ENCODE measurements at places on chromosomes 4 and X.

DNA sequence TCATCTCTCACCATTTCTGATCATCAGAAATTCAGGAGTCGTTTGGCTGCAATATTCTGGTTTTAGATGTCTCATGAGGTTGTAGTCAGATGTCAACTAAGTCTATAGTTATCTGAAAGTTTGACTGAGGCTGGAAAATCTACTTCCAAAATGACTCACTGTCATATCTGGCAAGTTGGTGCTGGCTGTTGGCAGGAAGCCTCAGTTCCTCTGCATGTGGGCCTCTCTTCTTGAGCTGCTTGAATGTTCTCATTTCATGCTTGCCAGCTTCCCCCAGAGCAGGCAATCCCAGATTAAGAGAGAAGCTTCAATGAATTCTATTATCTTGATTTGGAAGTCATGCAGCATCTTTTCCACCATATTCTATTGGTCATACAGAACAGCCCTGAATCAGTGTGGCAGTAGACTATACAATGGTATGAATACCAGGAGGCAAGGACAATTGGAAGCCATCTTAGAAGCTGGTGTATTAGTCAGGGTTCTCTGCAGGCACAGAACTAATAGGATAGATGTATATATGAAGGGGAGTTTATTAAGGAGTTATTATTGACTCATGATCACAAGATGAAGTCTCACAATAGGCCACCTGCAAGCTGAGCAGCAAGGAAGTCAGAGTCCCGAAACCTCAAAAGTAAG, 46.8 kb upstream of the ELF2 start:
- DNase-seq, result no peak

DNA sequence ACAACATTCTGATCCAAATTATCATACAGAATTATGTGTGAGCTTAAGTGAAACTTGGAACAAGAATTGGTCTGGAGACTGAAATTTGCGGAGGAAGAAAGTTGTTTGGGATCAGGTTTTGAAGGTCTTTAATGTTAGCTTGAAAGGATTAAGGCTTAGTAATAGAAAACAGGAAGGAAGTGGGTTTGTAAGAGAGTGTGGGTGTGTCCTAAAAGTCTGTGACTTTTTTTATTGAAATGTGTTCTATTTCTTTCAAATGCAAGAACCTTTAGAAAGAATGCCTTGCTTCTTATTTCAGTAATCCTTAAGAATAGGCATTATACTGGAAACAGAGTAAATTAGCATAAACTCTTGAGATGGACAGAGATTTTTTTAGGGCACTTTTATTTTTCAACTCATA, 198.0 kb downstream of the GALNTL6 start:
- DNase-seq, result no peak

DNA sequence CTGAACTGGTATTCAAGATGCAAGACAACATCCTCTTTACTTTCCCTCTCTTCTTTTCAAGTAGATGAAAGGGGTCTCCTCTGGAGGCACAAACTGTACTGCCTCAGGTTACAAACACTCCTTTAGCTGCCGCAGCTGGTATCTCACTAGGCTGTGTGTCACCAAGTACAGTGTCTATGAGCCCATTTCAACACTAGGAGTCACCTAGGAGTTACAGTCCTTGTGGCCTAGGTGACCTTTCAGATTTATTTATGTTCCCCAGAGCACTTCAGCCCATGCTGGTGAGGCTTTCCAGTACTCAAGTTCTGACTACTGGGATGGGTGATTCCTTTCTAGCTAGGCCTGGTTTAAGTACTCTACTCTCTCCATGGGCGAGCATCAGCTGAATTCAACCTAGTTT, 32.4 kb upstream of the TMLHE start:
- no peak for DNase-seq

DNA sequence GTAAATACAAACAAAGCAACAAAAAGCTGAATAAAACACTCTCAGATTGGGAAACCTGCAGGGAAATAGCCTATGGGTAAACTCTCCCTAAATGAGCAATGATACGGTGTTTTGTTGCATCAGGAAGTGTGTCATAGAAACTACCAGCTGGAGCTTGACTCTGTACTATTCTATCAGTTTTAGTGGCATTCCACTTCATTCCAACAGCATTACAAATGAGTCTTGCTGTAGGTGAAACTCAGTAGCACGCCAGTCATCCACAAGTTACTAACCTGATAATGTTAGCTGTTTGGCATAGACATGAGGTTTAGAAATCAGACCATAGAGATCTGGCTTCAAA, 24.9 kb downstream of the FGFBP1 start:
- no peak for DNase-seq

DNA sequence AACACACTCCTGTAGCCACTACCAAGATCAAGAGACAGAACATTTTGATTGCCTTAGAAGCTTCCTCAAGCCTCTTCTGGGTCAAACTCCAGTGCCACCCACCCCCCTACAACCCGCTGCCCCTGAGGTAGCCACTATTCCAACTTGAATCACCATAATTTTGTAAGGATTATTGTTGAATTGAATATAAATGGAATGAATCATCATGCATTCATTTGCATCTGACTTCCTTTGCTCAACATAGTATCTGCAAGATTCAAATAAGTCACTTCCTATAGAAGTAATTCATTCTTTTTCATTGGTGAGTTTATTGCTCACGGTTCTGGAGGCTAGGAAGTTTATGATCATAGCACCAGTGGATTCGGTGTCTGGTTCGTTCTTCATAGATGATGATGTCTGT, 364.2 kb downstream of the SLITRK2 start:
- no peak for DNase-seq

DNA sequence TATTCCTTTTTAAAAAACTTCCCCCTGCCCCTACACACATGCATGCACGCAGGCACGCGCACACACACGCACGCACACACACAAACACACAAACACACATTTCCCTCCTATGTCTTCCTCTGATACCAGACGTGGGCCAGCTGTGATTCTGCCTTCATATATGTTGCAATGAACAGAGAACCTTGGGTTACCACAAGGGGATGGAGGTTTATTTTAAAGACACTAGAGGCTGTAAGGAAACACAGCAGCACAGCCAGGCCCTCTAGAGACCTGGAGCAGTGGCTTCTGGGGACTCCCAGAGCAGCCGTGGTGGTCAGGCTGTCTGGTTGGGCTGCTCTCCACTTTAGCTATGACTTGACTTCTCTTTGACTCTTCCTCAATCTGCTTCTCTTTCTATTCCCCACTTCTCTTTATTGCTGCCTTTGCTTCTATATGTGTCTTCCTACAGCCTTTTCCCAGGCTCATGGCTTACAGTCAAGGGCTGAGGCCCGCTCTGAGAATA, 3.2 kb upstream of the TLR10 start:
- no peak for DNase-seq

DNA sequence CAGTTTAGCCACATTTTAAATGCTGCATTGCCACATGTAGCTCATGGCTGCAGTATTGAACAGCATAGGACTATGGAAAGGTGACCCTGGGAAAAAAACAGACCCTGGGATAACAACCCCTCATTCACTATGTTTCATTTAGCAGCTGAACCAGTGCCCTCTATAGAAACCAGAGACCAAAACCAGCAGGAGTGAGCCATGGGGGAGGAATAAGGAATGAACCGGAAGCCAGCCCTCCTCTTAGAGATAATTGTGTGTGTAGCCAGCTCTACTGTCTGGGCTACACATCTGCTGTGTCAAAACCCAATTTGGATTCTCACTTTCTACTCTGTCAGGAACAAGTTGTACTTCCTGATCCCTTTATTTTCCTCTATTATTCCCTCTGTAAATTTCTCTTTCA, 158.5 kb upstream of the S100G start:
- DNase-seq, result no peak

- no peak for DNase-seq
Observed at GRCh38 chrX:150080497-150080896, 142.2 kb upstream of the EOLA2 start.

DNA sequence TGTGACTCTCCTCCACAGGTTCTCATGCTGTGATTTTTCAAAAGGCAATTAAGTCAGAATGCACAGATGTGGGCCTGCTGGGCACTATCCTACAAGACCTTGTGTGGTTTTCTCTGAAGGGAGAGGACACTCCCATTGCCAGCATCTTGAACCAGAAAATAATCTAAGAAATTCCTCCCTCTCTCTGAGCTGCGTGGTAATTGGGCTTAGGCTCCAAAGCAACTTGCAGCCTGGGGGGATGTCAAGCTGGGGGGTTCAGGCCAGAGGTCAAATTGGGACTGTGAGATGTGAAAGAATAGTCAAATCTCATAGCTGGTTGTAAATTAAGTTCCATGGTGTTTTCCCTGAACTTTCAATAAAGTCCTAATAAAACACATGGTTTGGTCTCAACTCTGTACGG, 350.6 kb upstream of the SLC7A11 start:
- DNase-seq, result no peak

- no peak for DNase-seq
Observed at GRCh38 chr4:3414421-3415279, 27.1 kb upstream of the HGFAC start.

GRCh38 chr4:53583513-53583912, 7.8 kb downstream of the LNX1 start:
- DNase-seq, result no peak

- no peak for DNase-seq
Observed at GRCh38 chr4:112895811-112896608, 153.4 kb upstream of the ANK2 start.

GRCh38 chr4:5722328-5722727, 11.3 kb downstream of the EVC start:
- DNase-seq, result no peak

DNA sequence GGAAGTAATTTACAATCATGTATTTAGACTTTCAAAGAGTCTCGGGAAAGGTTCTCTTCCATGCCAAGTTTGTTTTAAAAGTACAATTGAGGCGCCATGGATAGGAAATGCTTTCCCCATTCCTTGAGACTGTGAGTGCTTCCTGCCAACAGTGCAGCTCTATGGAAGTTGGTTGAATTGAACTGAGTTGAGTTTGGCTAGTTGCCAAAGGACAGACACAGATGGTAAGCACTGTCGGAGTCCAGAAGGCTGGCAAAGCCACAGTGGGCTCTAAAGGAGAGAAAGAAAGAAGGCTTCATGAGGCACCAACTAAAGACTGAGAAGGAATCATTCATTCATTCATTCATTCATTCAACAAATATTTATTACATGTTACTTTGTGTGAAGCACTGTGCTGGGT, 4.3 kb upstream of the KCNE5 start:
- DNase-seq, result no peak

- DNase-seq, result no peak
Observed at GRCh38 chr4:57125996-57126395, 15.8 kb upstream of the IGFBP7 start.

GRCh38 chr4:1002131-1002630, 9.0 kb upstream of the SLC26A1 start:
- no peak for DNase-seq

- DNase-seq, result no peak
Observed at GRCh38 chr4:73704314-73705055, 35.9 kb upstream of the CXCL8 start.

DNA sequence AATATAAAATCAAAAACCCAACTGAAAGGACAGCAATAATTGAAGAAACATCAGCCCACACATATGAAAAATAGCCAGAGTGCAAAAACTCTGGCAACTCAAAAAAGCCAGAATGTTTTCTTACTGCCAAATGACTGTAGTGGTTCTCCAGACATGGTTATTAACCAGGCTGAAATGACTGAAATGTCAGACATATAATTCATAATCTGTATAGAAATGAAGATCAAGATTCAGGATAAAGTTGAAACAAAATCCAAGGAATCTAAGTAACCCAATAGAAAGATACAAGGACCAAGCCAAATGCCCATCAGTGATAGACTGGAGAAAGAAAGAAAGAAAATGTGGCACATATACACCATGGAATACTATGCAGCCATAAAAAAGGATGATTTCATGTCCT, 553.3 kb upstream of the KLHL4 start:
- DNase-seq, result no peak

DNA sequence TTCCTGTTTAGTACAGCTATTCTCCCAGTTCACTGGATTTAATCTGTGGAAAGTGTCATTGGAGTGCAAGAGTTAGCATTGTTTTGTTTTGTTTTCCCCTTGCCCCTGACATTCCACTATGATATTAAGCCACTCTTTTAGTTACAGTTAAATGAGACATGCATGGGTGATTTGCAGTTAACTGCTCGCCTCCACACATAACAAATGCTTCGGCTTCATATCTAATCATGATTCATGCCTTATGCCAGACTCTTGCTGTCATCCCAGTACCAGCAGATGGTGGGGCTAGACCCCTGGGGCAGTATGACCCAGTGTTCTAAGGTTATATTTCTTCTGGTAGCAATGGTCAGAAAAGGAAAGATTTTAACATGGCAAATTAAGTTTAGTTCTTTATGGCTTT, 80.1 kb downstream of the RAP1GDS1 start:
- no peak for DNase-seq

- no peak for DNase-seq
Observed at GRCh38 chrX:34503119-34503518, 154.0 kb downstream of the TMEM47 start.

GRCh38 chrX:150635952-150636351, 57.2 kb upstream of the MTMR1 start:
- DNase-seq, result no peak

GRCh38 chr4:124224256-124224655, 488.3 kb downstream of the ANKRD50 start:
- no peak for DNase-seq

DNA sequence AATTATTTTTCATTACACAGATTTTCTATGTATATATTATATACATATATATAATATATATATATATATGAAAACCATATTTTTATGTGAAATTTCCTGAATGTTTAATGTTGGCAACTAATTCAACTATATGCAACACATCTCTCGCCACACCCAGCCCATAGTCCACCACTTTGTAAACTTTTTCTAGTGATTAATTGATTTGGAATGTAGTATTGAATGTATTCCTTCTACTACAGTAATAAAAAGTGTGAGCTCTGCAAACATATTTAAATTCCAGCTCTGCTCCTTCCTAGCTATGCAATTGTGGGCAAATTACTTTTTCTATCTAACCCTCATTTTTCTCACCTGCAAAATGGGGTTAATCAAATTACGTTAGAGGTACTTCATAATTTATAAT, 187.8 kb downstream of the TEX11 start:
- no peak for DNase-seq

DNA sequence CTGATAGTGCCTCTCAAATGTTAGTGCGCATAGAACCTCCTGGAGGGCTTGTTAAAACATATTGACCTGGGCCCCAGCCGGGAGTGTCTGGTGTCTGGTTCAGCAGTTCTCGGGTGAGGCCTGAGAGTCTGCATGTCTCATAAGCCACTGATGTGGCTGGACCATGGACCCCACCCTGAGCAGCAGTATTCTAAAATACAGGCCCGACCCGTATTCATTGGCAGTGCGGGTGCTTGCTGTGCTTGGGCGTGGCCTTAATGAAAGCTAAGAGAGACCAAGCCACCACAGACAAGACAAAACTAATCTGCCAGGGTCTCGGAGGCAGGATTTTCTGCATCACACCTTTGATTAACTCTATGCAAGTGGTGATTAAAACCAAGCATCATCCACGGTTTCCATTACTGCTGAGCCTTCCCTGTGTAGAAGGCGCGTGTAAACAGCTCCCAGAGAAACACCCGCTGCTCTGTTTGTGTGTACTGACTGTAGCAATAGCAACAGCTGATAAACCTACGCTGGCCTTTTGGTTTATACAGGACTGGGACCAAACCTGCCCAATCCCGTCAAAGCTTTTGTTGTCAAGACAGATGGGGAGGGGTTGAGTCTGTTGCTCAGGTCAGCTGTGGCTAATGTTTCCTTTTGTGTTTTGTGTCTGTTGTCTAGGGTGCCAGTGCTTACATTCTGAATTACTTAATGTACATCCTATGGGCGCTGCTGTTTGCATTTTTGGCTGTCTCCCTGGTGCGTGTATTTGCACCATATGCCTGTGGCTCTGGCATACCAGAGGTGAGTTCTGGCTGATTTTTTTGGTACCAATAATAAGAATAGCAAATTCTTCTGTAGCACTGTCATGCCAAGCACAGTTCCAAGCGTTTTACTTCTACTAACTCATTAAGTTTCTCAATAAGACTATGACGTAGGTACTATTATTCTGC, 40.8 kb downstream of the CLCN4 start:
- DNase-seq, result no peak
